NCI-H1092 (cell line): ENCODE measurements at places on chromosomes 6 and 20.

DNA sequence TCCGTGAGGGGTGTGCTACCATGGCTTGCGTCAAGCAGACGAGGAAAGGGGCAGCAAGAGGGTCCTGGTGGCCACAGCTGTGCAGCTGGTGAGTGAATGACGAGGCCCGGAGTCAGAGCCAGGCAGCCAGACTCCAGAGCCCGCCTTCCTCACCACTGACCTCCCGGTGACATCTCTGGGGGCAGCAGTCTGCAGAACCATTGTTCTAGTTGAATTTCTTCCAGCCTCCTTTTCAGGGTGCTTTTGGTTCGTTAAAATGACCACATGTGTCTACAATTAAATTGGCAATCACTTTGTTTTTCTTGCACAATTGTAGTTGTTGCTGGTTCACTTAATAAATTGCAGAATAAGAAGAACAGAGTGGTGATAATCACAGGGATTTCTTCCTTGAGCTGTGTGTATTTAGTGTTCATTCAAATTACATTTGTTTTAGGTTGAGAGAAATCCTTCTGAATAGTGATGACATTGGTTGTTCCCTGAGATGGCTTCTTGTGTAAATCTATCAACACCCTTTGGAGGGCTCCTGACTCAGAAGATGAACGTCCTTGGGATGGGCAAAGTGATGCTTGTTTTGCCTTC, 96.4 kb downstream of the TULP4 start:
- DNase-seq: no peak

GRCh38 chr6:26311012-26311384, 54.0 kb upstream of the BTN3A2 start:
- DNase-seq: no peak

- DNase-seq: no peak
Observed at GRCh38 chr20:6051505-6051904, 2.4 kb downstream of the LRRN4 start.

- DNase-seq: peak; percentile 6
Observed at GRCh38 chr6:10720265-10720959, 2.5 kb upstream of the TMEM14C start.

GRCh38 chr6:40597301-40597700, 10.1 kb upstream of the LRFN2 start:
- DNase-seq: no peak

DNA sequence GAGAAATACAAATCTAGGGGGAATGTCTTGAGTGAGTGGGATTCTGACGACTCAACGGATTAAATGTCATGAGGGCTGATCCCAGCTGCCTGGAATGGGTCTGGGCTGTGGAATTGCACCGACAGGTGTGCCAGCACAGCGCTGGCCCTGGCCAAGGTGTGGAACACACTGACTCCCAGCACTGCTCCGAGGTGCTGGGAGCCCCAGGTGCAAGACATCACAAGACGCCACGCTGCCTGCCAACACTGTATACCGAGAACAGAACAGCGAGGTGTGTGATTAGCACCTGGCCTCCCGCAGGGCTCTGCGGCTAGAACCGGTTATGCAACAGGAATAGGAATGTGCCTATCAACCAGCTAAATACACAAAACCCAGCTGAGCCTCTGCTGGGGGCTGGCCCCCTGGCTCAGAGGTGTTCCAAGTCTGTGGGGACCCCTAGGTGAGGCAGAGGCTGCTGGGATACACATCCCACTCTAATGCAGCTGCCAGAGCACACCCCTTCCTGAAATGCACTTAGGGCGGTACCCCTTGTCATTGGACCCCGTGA, 24.8 kb upstream of the APMAP start:
- no peak for DNase-seq

DNA sequence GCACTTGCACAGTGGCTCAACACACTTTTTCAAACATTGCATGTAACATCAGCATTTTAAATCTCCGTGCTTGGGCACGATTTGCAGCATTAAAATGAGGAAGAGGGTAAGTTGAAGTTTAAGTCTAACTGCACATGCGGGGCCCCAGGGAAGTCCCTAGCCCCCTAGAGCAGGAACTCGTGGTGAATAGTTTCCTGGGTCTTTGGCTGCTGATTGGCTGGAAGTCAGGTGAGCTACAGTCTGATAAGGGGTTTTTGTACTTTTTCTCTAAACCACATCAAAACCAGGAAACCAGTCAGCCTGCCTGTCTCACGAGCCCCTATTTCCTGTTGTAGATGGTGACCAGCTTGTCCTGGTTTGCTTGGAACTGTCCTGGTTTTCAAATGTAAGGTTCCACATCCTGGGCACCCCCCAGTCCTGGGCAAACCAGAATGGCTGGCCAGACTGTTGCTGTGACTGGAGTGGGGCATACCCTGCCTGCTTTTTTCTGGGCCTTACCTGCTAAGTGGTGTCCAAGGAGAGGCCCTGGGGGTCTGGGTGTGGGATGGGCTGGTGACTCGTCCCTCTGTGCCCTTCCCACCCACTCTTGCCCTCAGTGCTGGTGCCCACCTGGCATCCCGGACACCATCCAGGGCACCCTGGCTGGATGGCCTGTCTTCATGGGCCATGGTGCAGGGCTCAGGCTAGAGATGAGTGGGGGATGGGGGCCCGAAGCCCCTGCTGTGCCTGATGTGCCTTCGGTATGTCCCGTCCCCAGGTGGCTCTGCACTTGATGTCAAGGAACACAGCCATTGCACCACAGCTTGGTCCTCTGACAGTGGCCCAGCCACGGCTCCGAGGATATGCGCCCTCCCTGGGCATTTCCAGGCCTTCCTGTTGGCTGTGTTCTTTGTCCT, 31.8 kb downstream of the SUN5 start:
- DNase-seq: no peak

DNA sequence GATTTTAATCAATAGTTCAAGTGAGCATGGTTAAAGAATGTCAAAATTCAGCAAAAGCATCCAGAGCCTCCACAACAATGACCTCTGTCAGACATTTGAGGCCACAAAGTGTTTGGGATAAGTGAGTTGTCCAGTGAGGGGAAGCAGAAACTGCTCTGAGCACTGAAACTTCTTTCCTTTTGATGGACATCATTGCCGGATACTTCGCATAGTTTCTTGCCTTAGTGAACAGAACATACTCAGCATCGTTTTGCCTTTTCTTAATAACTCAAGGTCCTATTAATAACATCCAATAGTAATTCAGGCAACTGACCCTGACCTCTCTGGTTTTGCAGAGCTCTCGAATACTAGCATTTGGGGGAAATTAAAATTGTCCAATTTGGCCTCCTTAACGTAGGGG, 78.6 kb downstream of the EDN3 start:
- no peak for DNase-seq

- DNase-seq: no peak
Observed at GRCh38 chr6:7086488-7086887, 21.3 kb upstream of the RREB1 start.

GRCh38 chr20:5864873-5865587, 85.3 kb downstream of the TRMT6 start:
- no peak for DNase-seq

- peak; percentile 61 for DNase-seq
Observed at GRCh38 chr20:21387528-21387927, 9.8 kb downstream of the NKX2-4 start.

DNA sequence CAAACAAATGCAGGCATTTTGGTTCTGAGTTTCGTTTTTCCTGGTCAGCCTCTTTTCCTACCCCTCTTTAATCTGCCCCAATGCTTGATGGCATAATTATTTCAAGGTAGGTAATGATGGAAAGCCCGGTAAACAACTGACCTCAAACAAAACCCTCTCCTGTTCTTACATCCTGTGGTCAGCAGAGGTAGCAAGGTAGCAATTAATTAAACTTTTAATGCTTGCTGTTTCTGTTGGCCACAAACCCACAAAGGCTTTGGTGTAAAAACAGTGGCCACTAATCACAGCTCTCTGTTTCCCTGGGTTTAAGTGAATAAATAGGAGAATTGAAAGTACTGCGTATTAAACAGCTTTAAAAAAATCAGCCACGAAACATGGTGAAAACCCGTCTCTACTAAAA, 261.5 kb upstream of the SOX4 start:
- no peak for DNase-seq

DNA sequence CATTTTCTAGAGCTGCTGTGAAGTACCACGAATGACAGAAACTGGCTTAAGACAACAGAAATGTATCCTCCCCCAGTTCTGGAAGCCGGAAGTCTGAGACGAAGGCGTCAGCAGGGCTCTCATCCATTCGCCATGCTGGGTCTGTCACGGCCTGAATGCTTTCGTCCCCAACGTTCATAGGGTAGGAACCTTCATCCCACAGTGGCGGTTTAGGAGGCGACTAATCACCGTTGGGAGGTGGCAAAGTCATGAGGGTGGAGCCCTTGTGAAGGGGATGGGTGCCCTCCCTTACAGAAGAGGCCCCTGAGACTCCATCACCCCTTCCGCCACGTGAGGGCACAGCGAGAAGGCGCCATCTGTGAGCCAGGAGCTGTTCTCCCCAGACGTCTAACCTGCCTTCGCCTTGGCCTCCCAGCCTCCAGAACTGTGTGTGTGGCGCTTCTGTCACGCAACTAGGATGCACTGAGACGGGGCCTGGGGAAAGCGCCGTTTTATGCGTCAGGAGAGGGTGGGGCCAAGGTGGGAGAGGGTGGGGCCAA, 250.3 kb downstream of the TTLL2 start:
- DNase-seq: no peak

DNA sequence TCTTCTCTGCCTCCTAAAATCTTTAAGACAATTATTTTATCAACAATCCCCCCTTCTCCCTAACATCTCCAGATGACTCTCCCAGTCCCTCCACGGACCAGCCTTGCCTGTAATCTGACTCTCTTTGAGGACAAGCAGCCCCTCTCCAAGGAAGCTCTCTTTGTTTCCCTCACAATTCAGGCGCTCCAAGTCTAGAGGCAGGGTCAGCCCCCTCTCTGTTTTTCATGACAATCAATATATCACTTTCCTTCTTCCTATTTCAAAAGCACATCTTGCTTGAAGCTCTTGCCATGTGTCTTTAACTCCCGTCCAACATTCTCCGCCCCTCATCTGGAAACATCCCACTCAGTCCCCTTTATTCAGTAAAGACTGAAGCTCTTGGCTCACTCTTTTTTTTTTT, 393.4 kb upstream of the SULF2 start:
- no peak for DNase-seq

DNA sequence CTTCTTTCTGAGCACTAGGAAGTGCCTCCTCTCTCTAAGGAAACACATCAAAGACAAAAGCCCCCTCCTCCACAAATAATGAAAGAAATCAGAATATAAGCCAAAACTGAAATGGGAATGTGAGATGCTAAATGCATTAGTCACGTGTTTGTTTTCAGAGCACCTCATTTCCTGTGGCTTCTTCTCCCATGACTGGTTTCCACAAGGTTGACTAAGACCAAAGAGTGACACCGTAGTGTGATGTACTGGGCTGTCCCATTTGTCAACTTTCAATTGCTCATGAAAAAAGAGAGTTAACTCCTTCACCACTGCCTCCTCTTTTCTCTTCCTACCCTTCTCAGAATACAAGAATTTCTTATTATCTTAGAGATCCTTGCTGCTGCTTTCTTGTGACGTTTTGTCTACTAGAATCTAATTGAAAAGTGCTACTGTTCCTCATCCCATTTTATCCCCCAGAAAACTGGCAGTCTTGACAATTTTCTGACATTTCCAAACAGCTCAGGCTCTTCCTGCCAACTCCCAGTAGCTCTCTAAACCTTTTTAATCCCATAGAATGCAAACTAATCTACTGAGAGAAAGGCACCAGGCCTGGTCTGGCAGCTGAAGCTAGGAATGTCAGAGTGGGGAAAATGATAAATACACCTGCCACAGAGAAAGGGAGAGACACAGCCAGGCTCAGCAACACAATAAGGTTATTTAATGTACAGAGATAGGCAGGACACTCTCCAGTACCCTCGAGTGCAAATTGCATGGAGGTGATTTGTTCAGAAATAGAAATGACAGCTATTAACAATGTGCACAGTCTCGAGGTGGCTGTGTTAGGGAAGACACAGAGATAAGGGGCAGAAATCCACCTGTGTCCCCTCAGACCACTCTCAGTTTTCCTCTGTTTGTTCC, 671.7 kb upstream of the NRSN1 start:
- DNase-seq: no peak

DNA sequence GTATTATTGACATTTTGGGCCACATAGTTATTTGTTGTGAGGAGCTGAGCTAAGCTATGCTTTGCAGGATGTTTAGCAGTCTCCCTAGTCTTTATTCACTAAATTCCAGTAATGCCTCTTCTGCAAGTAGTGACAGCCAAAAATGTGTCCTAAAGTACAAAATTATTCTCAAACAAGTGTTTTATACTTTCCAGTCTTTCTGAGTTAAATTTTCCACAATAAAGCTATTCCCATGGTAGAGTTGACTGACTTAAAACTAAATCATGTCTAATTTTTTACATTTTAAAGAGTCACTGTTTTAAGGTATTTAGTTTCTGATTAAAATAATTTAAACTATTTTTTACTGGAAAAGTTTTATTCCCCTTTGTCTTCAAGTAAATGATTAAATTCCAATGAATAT, 717.8 kb upstream of the HS3ST5 start:
- no peak for DNase-seq

GRCh38 chr6:144493035-144493910, 208.1 kb downstream of the UTRN start:
- DNase-seq: no peak

DNA sequence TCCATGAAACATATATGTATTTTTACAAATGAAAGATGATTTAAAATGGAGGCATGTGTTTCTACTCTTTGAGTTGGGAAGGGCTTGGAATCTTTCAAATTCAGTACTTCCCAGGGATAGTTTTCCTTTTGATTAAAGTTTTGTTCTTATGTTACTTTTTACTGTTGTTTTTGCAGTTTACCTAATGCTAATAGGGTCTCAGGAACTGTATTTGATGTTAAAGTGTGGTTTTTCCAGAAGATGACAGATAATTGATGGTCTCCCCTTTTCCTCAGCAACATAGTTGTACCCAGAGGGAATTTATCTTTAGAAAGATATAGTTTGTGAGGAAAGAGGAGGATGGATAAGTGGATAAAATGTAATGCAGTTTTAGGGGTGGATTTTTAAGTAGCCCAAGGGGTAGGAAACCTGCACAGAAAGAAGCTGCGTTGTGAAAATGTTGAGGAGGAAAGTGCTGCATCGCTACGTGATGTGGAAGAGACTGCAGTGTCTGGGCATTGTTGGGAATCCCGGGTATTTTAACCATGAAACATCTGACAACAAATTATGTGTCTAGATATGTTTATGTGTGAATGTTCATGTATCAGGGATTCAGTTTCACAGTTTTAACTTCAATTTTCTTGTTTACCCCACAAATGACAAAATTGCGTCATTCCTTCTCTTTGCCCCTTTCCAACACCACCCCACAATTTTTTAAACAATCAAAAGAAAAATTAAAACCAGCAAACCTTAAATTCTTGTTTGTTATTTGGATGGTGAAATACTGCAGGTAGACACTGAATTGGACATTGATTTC, 42.3 kb downstream of the GNAS start:
- DNase-seq: no peak
